ENCODE measurements at places on chromosomes 5 and 9.

- no peak for DNase-seq
Observed at GRCh38 chr9:69013382-69013727, 558 bp downstream of the PRKACG start.

DNA sequence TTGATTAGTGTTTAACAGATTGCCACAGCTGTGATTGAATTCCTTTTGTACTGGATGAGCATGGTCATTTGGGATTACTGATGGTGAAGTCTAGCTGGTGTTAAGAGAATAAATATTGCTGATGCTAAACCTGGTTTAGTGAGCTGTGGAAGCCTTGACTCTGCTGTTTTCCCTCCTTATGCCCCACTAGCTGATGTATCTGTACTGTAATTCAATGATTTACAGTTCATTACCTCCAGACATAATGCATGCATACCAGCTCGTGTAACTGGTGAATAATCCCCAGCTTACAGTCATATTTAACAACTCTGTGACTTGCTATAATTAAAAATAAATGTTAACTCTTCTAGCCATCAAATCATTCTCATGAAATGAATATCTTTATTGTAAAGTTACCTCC, 1.7 kb upstream of the CMYA5 start:
- no peak for DNase-seq

DNA sequence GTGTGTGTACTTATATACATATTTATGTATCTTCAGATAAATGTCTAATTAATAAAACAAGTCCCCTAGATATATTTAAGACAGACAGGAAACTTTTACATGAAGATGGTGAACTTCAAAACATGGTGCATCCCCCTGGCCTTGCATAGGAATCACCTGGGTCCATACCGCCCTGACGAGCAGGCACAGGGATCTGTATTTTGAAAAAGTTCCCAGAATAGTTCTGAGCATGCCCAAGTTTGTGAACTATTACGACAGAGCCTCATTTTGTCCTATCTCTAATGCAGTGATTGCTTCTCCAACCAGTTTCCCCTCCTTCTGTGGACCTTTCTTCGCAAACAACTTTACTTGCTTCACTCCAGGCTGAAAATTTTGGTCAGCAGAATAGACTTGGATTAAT, 98.1 kb downstream of the APBA1 start:
- DNase-seq = no peak

DNA sequence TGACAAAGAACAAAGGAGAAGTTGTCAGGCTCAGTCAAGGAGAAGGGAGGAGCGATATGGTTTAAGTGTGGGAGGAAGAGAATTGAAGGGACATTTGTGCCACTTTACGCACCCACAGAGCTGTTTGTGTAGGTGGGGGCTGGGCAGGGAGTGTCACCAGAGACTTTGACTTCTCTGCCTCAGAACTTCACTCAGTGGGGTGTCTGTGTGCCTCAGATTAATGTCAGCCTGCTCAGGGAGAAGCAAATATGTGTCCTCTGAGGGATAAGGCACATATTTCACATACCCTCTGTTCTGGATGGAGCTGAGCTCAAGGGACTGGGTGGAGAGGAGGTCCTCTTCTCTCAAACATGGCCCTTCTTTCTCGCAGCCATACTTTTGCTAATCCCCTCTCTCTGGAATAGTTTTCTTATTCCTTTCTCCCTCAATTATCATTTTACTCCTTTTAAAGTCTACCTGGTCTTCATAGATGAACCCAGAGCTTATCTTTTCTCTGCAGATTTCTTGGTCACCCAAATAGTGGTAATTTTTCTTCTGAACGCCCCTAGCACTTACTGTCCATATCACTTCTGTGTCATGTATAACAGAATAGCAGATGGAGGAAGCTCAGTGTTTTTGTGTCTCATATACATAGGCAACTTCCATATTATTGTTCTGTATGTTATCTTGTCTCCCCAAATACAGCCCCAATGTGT, 77.0 kb downstream of the IQGAP2 start:
- DNase-seq = no peak

DNA sequence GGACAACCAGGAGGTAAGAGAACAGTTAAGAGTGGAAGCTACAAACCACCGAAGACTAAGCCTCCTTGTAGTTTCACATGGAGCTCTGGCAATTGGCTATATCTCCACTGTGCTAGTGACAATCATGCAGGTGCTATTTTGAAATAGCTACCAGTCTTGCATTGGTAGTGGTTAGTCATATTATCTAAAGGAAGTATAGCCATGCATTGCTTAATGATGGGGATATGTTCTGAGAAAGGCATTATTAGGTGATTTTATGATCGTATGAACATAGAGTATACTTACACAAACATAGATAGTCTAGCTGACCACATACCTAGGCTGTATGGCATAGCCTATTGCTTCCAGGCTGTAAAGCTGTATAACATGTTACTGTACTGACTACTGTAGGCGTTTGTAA, 28.4 kb downstream of the HSDL2 start:
- DNase-seq = no peak

DNA sequence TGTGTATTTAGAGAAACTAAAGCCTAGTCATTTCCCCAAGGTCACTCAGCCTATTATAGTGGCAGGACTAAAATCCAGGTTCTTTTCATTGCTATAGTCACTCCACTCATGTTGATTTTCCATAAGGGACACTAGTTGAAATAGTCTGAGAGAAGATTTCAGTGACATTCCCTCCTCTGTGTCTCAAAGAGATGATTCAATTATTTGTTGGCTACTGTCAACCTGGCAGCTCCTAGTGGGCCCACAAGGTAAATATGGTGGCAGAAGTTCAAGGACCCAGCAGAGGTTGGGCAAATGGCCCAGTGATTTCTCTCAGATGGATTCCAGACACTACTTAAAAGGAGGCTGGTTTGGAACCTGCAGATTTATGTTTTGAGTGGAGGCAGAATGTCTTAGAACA, 48.1 kb downstream of the G3BP1 start:
- no peak for DNase-seq

- DNase-seq = no peak
Observed at GRCh38 chr9:134289241-134289875, 36.9 kb upstream of the RXRA start.

- no peak for DNase-seq
Observed at GRCh38 chr9:13439685-13440476, 160.4 kb upstream of the MPDZ start.

GRCh38 chr5:36414869-36415282, 113.2 kb upstream of the RANBP3L start:
- DNase-seq = no peak

DNA sequence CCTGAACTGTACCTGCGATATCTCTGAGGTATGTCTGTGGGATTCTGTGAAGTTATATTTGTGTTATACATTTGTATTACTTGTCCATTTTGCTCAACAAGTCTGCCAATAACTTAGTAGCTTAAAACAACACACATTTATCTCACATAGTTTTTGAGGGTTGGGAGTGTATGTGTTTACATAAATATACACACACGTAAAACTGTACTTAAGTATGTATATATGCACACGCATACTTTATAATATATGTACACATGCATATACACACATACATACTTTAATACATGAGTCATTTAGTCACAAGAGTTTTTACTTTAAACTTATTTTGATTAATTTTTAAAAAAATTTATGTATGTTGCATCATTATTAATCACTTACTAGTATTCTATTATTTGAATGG, 205.9 kb upstream of the EDIL3 start:
- no peak for DNase-seq

DNA sequence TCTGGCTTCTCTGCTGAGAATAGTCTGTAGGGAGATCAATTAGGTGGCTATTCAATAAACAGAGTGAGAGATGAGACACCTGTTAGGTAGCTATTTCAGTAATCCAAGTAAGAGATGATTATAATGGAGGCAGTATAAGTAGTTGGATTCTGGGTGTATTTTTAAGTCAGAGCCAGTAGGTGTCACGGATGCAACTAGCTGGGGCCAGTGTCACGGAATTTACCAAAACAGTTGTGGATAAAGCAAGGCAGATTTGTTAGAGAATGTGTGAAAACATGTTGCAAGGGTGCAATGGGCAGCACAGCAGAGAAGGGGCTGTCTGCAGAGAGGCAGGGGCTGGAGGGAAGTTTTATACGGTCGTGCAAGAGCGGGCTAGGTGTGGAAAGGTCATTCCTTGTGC, 114.9 kb downstream of the RASGRF2 start:
- DNase-seq = no peak

DNA sequence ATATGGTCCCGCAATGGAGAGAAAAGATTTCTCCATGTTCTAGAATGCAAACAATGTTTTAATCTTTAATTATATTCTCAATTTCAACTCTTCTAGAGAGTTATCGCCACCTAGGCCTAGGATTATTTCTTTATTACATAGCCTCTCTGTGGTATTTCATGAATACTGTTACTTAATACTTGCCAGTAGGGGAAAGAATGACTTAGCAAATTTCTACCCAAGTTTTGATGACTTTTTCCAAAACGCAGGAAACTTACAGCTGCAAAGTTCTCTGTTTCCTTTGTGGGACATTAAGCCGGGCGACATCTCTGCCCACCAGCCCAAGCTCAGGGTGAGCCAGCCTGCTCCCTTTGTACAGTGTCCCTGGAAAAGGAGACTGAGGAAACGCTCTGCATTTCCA, 73.8 kb downstream of the MED27 start:
- DNase-seq = no peak

DNA sequence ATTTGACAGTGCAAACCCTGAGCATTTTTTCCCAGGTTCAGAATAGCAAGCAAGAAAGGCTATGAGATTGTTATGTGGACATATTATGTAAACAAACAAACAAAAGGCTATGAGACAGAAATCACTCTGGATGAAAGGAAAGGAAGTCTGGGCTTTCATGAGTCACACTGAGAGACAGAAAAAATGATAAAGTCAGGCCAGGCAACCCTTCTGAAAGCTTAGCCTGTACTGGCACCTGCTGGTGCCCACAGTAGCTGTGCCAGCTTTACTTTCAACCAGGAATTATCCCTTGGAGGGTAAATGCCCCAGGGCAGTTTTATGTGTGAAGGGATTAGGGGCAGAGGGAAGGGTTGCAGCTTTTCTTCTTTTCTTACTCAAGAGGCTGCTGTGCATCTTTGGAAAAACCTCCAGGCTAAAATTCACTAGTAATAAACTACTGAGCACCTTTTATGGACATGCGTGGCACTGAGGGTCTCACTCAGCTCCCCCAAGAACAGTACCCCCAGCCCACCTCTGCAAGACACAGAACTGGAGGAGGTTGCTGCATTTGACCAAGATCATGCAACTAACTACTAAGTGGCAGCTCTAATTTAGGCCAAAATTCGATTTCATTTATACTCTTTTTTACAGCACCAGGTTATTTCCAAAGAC, 41.7 kb downstream of the ACTL7B start:
- no peak for DNase-seq

GRCh38 chr5:100683881-100684280, 148.7 kb downstream of the FAM174A start:
- DNase-seq = no peak

GRCh38 chr5:126067404-126067803, 355.8 kb upstream of the GRAMD2B start:
- no peak for DNase-seq

GRCh38 chr5:59276917-59277372, 616.6 kb downstream of the PDE4D start:
- DNase-seq = no peak

- DNase-seq = no peak
Observed at GRCh38 chr5:32707418-32707997, 3.6 kb upstream of the NPR3 start.

DNA sequence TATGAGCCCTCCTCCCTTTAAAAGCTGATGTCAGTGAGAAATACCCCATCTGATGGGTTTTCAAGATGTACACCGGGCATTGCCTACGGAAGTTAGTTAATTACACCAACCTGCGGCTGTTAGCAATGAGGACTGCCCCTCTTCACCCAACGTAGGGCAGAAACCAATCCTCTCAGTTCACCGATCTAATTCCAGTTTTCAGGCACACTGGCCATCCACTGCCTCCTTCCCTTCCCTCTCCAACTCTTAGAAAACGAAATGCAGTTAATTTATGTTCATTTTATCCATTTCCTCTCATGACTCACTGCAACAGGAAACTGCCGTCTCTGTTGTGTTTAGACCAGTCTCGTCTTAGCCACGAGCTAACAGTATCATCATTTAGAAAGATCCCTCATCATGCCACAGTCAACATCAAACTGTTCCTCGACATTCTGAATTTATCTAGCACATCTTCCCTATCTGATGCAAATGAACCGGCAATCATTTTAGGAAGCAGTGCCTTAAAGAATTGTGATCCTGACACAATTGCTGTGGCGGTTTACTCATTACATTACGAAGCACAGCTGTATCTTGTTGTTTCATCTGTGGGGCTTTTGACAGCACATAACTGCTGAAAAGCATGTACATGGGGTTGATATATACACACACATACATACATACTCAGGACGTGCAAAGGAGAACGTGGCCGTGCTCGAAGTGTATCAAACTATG, 168.6 kb downstream of the EFNA5 start:
- DNase-seq = no peak

DNA sequence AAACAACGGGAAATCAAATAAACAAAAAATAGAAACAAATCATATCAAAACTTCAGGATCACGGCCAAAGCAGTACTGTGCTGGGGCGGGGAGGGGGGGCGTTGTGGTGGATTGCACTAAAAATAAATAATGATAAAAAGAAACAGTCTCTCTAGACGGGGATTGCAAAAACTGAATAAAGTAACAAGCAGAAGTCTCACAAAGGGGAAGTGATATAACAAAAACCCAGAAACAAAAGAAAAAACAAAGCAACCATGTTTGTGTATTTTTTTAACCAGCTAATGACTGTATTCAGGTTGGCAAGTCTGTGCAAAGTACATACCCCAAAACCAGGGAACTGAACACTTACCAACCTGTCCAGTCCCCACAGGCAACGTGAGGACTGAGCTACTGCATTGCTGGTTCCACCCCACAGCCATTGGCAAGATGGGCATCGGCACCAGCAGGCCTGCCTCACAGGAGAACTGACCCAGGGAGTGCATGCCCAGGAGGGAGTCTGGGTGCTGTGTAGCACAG, 24.1 kb downstream of the BICD2 start:
- no peak for DNase-seq

DNA sequence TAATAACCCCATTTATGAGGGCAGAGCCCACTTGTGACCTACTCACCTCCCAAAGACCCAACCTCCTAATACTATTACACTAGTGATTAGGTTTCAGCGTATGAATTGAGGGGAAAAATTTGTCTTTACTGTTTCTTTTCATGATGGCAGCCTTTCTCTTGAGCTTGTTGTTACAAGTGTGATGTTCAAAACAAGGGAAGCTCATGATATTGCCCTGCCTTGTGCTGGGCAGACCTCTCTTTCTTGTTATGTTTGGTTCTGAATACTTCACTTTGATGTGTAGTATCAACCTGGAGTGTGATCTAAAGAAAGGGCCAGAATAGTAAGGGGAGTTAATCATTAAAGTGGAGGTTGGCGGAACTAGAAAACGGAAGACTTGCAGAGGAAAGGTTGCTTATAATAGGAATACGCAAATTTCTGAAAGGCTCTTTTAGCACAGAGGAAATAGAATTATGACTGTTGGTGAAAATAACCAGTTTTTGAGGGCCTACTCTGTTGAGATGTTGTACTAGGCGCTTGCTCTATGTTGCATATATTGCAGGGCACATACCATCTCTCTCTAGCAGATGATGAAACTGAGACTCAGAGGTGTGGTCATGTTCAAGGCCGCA, 68.2 kb downstream of the MELK start:
- DNase-seq = no peak

- no peak for DNase-seq
Observed at GRCh38 chr9:131441441-131441840, 47.6 kb downstream of the PRRC2B start.

- no peak for DNase-seq
Observed at GRCh38 chr5:53713978-53714666, 153.7 kb downstream of the NDUFS4 start.
